Motor neuron (in vitro differentiated cells): ENCODE measurements at places on chromosomes 2 and 18. TPM values are rescaled to one million over a fixed set of nuclear protein-coding genes. Genes with fewer than 3 reads are reported as not detected.

The GKN1 gene
- total RNA-seq = not detected in 2 replicates

The CDK15 gene
- total RNA-seq = 0.23 and 0.54 TPM in 2 replicates

The EIF4E2 gene
- 79.6 and 88.6 TPM in 2 replicates for total RNA-seq

The DUSP19 gene
- total RNA-seq = 3.7 and 4.1 TPM in 2 replicates

The SPAST gene
- total RNA-seq = 24.9 and 25.2 TPM in 2 replicates

DNA sequence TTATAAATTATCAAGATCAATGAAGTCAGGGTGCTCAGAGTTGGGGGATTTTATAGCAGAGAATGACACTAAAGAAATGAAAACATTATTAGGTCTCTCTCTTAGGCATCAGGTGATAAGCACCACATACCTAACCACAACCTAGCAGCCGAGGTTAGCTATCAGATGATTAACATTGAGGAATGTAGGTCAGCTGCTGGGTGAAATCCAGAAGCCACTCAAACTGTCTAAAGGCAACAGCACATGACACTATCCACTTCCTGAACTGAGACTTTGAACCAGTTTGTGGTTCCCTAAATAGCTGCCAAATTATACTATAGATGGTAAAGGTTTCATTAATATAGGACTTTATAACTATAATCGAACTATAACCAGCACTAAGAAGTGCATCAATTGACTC lies 4.7 kb downstream of the EPG5 start:
- no peak for ATAC-seq

- ATAC-seq = no peak
Observed at GRCh38 chr18:11785444-11786055, 65.7 kb upstream of the CHMP1B start.

DNA sequence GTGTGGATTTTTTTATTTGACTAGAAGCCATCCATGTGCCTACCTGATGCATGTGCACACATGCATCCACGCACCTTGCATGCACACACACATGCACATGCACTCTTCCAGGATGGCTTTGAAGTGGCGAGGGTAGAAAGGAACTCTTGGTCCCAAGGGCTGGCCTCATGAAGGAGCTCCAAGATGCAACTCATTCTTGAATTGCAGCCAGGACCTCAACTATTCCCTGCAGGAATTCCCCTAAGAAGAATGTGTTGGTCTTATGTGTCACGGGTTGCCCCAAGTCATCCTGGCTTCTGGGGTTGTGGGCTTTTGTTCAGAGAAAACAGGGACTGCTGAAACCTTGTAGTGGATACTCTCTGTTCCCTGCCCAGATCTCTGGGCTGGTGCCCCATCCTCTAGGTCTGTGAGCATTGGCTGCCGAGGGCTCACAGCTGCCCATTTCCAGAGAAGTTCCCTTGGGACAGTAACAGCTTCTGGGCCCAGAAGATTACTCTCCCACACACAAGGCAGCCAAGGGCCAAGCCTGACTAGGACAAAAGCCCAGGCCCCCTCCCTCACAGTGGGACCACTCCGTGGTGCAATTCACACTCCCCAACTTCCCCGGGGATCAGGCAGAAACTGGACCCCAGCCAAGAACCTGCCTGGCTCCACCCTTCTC lies 137.6 kb downstream of the COPS8 start:
- ATAC-seq = no peak

DNA sequence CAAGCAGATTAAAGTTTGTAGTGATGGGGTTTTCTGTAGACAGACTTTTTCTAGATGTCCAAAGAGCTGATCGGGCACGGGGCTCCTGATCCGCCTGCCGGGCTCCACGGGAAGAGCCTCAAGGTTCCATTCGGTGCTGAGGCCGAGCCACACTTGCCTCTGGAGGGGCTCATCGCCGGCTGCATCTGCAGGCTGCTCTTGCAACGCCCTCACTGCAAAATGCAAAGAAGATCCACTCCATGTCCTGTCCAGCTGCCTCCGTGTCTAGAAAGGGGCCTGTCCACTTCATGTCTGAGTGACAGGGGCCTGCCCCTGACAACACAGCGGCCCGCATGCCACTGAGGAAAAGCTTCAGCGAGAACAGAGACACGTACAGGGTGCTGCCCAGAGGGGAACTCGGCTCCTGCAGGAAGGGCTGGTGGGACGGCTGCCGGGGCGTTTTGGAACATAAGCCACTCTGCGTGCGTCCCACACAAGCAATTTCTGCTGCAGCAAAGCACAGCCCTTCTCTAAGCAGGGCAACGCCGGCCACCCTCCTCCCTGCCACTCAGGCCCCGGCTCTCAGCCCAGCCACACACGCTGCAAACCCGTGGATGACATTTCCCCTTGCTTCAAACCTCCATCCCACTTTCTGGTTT lies 53.6 kb upstream of the CTDP1 start:
- no peak for ATAC-seq

GRCh38 chr2:200352636-200353035 lies 46.1 kb downstream of the SPATS2L start:
- ATAC-seq = no peak

DNA sequence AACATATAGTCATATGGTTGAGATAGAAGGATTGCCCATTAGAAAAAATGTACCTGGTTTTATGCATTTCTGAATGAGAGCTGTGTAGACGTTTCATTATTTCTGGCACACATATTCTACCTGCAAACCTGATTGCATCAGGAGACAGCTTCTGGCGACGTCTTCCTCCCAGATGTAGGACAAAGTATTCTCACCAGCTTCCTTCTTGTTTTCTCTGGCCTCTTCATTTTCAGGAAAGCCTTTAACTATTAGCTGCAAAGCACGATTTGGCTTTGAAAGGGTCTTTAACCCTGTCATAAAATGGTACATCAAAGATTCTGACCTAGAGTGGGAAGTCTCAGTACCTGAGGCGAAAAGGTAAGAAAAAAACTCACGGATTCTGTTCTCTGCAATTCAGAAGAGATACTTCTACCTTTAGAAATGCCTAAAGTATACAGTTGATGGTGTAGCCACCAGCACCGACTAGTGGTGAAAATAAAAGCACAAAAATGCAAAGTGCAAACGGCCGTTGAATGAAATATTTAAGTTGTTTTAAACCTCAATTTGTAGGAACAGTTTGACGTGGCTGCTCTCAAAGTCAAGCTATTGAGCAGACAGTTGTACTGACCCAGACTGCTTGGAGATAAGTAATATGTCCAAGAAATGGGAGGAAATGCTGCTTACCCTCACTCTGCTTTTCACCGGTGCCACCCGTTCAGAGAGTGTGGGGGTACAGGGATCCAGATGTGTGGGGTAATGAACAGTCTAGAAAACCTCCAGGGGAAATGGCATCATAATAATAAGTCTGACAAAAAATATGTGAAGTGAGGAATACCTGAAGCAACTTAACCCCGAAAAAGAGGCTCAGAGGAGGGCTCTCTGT lies 20.2 kb downstream of the IL18RAP start:
- ATAC-seq = no peak

DNA sequence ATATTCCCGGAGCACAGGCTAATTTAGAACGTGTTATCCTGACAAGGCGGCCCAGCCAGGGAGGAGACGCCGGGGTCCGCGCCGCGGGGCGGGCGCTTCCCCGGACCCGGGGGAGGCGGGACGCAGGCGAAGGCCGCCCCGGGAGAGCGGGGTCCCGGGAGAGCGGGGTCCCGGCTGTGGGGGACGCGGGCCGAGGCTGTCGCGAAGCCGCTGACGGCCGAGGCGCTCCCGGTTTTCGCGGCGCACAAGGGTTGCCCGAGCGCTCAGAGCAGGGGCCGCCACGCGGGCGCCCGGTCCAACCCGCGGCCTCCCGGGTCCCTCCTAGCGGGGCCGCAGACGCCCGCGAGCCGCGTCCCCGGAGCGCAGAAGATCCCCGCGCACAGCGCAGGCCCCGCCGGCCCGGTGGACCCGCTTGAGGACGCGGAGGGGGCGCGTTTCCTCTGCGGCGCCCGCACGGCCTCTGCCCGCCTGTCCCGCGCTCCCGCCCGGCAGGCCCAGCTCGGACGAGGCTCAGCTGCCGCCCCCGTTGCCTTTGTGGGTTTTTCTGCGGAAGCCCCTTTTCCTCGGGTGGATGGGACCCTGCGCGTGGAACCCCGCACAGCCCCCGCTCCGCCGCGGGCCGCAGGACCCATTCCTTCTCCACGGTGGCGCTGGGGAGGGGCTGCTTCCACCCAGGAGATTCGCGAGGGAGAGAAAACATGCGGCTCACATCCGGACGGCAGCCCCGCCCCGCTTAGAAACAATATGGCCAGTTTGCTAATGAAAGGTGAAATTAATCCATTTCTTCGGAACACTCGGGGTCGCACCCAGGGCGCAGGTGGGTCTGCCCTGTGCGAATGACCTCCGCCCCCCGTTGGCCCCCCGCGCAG lies 9.6 kb upstream of the KCNG2 start:
- peak; percentile 38 for ATAC-seq

- no peak for ATAC-seq
Observed at GRCh38 chr2:62968168-62968567, 82.5 kb upstream of the OTX1 start.

DNA sequence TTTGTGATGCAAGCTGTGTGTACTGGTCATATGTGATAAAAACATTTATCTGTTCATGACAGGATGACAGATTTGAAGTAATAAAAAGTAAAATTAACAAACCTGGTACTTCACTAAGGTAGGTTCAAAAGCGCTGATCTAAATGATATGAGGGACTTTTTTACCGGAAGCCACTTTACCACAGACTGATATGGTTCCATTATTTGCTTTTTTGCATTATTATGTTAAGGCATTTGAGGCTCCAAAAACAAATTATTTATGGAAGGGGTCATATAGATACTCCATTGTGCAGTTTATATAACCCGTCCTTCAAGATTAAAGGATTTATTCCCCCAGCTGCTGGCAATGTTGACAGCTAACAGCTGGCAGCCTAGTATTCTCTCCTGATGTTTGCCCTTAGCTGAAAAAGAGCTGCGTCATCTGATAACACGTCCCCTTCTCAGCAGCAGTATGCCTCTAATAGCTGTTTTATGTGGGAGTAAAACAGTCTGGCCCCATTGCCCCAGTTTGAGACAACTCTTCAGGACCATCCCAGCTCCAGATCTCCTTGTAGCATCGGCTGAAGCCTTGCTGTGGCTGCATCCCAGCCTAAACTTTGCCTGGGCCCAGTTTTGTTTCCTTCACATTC lies 84.8 kb upstream of the XIRP2 start:
- no peak for ATAC-seq

- ATAC-seq = no peak
Observed at GRCh38 chr2:241071677-241072111, 30.4 kb downstream of the MTERF4 start.

DNA sequence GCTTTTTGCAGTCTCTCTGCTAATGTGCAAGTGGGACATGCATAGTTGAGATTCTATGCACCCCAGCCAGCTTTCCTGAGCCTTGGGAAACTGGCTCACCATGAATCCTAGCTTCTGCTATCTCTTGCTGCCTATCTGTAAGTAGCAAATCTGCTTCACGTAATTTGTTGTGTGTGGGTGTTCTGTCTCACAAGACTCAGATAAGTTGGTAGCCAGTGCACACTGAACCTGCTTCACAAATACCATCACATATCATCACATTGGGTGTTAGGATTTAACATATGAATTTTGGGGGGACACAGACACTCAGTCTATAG lies 13.9 kb upstream of the VRK2 start:
- no peak for ATAC-seq

- no peak for ATAC-seq
Observed at GRCh38 chr2:158997037-158997790, 28.8 kb downstream of the TANC1 start.
